Renal cortical epithelial cell (primary cell): ENCODE measurements at places on chromosomes 6 and 20.
A peak's percentile ranks its signal among the peaks of the same experiment; 100 is the strongest.

- no peak for DNase-seq
These were observed 342.7 kb downstream of the ESR1 start for GRCh38 chr6:152150196-152150595.

DNA sequence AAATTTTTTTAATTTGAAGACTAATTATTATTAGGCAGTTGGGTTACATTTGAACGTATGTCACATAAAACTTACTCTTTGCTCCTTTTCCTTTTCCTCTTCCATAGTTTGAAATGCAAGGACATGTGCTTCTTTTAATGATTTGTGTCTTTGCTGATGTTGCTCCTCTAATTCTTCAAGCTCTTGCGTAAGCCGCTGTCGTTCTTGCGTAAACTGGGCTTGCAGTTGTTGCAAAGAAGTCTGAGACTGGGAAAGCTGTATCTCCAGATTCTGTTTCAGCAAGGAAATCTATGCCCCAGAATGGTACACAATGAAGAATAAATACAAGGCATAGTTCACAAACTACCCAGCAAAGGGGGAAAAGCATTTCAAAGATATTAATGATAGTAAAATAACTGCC lies 45.1 kb upstream of the MCM9 start:
- peak; percentile 65 for DNase-seq

DNA sequence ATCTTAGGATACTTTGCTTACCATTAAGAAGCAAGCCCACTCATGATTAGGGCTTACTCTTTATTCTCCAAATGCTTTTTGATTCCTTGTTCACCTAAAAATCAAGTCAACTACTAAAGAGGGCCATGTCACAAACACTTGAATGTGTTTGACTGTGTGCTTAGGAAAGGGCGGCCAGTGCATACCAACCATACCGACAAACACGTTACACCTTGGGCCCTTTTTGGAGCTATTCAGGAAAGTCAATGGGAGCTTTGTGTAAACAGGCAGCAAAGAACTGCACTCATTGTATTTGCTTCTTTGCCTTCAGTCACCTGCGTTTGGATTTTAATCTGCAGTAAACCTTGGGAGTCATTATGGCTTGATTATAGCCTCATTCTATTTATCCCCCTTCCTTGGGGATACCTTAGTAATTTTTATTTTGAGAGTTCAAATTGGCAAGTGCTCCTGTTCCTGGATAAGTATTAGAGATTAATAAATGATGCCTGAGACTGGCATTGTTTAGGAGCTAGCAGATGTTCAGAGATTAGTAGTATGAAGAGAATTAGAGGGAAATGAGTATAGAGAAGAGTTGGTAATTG lies 102.6 kb upstream of the HDGFL1 start:
- no peak for DNase-seq

DNA sequence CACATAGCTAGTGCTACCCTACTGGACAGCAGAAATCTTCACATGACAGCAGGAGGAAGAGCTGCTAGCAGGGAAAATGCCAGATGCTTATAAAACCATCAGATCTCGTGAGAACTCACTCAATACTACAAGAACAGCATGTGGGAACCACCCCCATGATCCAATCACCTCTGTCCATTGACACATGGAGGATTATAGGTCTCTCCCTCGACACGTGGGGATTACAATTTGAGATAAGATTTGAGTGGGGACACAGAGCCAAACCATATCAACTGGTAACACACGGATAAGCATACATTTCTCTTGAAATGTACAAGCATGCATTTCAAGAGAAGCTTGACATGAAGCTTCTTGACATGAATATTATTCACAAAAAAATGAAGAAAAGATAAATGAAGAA lies 64.1 kb downstream of the MMS22L start:
- DNase-seq: no peak

- DNase-seq: no peak
These were observed 13.4 kb downstream of the PLCB1 start for GRCh38 chr20:8145246-8146168.

- no peak for DNase-seq
These were observed 165.6 kb downstream of the CDK19 start for GRCh38 chr6:110649704-110650103.

DNA sequence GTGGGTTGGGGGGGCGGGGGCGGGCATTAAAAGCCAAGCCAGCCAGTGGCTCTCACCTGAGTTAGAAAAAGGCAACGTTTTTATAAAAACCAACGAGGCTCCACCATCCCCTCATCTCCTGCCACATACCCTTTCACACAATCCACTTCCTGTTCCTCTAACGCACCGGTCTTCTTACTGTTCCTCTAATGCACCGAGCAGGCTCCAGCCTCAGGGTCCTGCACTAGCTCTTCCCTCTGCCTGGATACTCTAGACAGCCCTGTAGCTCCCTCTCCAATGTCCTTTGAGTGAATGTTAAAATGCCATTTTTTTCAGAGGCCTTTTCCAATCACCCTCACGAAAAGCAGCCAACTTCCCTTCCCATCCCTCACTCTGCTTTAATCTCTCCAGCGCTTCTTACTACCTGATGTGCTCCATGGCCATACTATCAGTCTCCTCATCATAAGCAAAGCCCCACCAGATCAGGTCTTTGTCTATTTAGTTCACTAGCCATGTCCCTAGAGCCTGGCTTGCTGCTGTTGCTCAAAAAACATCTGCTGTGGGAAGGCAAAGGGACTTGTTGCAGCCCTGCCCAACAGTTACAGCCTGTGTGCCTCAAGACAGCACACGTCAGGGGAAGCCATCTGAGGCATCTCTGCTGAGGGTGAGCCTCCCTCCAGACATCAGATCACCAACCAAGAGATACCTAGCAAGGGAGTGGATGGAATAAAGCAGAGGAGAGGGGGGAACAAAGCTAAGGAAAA lies 3.9 kb downstream of the FKBP1A start:
- DNase-seq: no peak

- no peak for DNase-seq
These were observed 21.5 kb upstream of the BPIFB1 start for GRCh38 chr20:33261465-33261864.
